Left forelimb (tissue), 1 donor: ENCODE measurements at places on chromosomes 5 and 9.

GRCh38 chr5:54159153-54159892 is 151.1 kb downstream of the ARL15 start:
- DNase-seq: no peak

DNA sequence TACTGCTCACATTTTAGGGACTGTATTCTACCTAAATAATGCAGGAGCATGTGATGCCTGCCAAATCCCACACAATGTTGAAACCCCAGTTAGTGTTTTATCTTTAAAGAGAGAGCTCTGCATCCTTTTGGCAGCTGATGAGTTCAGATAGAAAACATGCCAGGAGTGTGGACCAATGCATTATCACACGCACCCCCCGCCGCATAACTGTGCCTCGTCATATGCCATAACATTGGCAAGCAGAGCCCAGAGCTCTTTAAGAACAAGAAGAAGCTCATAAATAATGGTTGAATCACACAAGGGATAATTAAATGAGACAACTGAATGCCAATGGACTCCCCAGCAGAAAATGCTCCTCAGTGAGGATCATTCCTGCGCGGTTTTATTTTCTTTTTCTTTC is 52.8 kb upstream of the RORB start:
- DNase-seq: no peak

DNA sequence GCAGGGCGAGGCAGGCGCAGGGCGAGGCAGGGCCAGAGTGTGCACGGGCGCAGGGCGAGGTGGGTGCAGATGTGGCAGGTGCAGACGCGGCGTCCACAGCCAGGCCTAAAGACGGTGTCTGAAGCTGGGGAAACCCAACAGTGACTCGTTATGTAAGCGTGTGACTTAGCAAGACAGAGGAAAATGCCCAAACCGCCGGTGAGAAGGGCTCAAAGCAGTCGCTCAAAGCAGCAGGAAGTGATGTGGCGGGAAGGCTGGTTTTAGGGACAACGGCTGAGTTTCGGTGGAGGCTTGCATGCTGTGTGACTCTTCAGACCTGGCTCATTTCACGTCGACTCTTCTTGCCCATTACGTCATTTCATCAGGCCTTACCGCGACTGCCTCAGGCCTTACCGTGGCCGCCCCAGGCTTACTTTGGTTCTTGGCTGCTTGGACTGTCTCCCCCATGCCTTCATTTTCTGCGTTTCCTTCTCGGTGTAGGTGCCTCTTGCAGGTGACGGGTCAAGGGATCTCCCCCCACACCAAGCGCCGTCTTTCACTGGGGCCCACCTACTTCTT is 50.5 kb upstream of the EXOC3 start:
- peak; percentile 53 for DNase-seq

DNA sequence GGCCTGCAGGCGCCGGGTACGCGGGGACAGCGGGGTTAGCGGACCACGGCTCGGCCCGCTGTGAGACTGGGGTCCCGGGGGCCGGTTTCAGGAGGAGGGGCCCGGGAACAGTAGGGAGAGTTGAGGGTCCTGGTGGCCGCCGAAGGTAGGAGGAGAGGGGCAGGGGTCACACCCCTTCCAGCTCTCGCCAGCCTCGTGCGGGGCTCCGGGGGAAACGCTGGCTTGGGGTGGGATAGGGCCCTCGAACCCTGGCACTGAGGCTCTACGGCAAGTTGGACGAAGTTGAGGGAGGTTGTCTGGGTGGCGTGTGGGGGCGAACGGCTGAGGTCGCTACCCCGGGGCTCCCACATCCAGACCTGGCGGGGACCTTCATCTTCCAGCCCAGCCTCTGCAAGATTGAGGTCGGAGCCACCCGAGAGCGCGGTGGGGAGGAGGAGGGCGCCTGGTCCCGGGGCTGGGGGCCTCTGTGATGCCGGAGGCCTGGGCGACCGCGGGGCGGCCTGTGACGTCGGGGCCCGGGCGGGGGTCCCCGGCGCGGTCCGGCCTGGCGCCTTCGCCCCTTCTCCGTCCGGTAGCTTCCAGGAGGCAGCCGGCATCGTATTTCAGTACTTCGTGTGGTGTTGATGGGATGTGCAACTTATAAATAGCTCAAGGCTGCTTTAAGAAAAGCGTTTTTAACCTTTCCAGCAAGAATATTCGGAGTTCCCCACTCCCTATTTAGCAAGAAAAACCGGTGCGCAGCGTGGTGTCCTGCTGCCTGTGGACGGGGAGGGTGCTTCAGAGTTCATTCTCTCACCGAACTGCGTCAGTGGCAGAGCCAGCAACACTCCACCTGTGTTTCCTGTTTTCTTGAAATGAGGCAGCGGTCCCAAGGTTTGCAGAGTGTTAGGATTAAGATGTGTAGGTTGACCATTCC is 902 bp downstream of the HABP4 start:
- peak; percentile 66 for DNase-seq

GRCh38 chr9:35258660-35259474 is 97.1 kb downstream of the UNC13B start:
- peak; percentile 67 for DNase-seq

DNA sequence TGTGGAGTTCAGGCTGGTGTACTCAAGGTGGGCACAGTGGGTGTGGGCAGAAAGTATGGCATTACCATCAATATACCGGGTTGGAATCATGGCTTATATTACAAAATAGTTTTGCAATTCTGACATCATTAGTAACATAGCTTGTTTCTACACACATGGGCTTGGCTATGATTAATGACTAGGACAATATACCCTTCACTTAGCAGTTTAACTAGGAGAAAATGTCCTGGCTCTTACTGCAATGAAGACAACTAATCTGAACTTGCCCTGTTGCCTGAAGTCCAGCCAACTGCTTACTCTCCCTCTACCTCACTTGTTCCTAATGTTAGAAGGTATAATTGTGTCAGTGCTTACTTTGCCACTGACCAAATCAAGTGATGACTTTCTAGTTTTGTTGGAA is 612.5 kb downstream of the EFNA5 start:
- DNase-seq: no peak

DNA sequence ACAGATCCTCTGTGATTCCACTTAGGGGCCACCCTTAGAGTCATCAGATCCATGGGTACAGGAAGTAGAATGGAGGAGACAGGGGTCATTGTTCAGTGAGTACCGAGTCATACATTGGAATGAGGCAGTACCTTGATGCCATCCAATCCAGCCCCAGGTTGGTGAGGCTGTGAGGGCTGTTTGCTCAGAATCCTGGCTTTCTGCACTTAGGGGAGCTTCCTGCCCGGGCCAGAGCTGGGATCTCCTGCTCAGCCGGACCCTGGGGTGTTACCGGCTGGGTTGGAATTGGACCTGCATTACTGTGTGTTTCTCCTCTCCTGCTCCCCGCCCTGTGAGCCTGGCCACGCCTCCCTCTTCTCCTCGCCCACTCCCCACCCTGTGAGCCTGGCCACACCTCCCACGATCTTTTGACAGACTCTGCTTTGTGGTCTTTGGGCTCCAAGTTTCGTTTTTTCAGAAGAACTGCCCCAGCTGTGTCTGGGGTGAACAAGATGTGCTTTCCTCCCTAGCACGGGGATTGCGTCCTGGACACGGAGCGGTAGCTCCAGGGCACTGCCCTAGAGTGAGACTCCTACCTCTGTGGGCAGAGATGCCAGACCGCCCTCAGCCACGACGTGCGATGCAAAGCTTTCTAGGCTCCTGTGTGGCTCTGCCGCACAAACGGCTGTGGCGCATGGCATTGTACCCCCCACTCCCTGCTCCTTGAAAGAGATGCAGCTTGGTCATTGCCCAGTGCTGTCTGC is 15.4 kb downstream of the TRAF2 start:
- DNase-seq: no peak

GRCh38 chr5:32814620-32815019 is 103.5 kb downstream of the NPR3 start:
- no peak for DNase-seq

DNA sequence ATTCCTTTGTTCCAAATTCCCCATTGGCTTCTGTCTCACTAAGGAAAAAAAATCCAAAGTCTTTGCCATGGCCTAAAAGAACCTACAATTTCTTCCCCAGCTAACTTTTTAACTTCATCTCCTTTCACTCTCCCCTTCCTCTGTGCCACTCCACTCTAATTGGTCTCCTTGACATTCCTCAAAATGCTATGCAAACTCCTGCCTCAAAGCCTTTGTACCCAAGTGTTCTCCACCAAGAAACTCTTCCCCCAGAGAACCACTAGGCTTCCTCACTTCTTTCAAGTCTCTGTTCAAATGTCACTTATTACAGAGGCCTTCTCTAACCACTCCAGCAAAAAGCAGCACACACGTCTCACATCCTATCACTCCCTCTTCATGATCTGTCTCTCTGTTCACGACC is 91.6 kb upstream of the NR4A3 start:
- no peak for DNase-seq

DNA sequence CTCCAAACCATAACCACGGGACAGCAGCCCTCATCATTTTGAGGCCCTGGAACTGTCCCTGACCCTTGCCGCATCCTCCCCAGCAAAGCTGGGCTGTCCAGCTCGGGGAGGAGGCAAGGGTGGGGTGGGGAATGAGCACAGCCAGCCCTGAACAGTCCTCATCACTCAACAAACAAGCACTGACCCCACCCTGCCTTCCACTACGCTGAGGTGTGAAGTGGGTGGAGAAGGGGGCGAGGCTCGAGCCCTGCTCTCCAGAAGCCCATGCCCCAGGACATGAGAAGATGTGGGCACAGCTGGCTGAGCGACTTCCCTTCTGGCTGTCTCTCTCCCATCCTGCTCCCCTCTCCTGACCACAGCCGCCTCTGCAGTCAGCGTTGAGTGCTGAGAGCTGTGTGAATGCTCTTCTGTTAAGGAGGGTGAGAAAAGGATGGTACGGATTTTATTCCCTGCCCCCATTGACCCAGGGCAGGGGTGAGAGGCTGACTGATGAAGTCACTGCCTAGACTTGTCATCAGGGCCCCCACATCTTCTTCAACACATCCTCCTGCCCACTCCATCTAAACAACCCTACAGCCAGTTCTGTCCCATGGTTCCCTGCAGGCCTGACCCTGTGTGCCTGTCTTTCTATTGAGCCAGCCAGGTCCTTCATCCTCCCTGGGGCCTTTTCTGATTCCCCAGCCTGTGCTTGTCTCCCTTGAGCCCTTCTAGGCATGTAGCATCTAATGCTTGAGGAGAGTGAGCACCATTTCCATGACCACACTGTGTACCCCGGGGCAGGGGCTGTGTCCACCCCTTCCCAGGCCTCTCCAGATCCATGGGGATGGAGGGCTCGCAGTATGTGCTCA is 276.0 kb downstream of the FSTL4 start:
- no peak for DNase-seq

DNA sequence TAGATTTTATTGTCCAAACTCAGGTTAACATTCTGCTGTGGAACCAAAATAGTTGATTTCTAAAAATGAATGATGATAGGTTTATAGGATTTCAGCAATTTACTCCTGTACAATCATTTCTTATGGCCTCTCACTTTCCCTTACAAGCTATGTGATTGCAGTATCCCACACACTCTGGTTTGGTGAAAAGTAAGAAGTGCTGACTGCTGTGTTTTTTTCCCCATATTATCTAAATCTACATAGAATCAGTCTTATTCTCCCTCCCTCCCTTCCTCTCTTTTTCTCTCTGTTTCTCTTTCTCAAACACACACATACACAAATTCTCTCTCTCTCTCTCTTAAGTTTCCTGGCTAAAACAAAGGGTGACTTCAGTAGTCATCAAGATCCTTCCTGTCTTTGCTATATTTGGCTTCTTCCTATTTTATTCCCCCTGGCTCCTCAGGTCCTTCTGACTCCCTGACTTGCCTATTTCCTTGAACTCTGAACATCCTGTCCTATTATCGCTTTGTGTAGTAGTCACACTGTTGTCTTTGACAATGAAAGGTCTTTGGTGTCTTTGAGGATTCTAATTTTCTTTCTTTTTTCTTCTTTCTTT is 55.9 kb upstream of the HAPLN1 start:
- DNase-seq: no peak

- DNase-seq: no peak
These were observed 36.3 kb downstream of the GDA start for GRCh38 chr9:72185561-72185960.

- DNase-seq: no peak
These were observed 572 bp downstream of the CDK5RAP2 start for GRCh38 chr9:120579139-120580050.

- DNase-seq: peak; percentile 9
These were observed 157.6 kb upstream of the IRX2 start for GRCh38 chr5:2909035-2909434.

- peak; percentile 8 for DNase-seq
These were observed 102.6 kb downstream of the MVB12B start for GRCh38 chr9:126429190-126429589.

DNA sequence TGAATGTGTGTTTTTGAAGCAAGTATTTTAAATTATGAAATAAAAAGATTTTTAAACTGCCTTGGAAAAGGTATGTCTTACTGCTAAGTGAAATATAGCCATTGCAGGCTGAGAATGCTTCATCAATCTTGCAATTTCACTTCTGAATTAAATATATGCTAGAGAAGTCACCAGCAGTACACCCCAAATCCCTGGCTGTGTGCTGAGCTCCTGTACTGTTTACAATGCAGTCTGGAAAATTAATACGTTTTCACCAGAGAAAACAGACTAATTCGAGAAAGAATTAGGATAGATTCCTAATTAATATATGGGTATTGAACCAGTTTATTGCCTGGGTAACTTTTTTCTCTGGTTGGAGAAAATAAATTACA is 3.2 kb downstream of the PRDM6 start:
- no peak for DNase-seq

- DNase-seq: no peak
These were observed 156.4 kb downstream of the EFNA5 start for GRCh38 chr5:107514305-107514704.

DNA sequence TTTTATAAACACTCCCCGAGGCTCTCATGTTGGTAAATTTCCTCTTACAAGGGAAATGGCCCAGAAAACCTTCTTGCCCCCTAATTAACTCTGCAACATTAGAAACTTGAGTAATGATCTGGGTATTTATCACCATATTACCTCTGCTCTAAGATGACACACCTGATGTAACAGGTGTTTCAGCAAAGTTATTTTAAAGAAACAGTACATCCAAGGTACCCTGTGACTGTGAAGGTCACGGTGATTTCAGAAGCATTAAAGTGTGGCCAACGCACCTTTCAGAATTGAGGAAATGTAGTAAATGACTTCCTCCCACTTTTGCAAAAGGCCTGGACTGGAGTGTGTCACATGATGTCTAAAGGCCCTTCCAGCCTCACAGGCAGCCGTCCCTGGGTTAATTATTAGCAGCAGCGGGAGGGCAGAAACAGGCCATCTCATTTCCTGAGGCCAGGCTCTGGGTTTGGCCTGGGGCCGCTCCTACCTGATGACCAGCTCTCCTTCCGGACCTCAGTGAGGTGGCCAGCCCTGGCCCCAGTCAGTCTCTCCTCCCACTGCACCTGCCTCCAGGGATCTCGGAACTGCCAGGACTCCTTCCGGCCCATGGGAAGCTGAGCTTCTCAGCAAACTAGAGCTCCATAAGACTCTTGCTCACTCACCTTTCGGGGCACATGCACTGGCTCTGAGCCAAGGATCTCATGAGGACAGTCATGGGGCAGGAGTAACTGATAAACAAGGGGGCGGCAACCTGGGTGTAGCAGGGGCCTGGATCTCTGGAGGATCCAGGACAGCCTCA is 20.7 kb downstream of the PTPN3 start:
- no peak for DNase-seq
